ENCODE measurements at places on chromosomes 13 and 19.
A peak's percentile ranks its signal among the peaks of the same experiment; 100 is the strongest.

DNA sequence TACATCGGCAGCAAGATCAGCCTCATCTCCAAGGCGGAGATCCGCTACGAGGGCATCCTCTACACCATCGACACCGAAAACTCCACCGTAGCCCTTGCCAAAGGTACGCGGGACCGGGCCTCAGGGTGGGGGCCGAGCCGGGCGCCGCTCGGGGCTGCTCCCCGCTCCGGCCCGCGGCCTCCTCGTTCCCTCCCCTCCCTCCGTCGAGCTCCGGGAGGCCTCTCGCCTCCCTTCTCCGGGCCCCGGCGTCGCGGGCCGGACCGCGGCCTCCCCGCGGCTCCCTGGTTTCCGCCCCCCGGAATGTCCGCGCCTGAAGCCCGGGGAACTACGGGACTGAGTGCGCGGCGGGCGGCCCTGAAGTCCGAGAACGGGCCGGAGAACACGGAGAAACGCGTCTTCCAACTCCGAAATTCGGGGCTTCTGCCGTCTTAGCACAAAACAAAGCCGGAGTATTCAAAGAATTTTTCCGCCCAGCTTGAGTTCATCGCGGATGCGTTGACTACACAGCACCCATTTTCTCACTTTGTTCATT lies 423 bp downstream of the LSM14A start:
- no peak for DNase-seq

GRCh38 chr13:42102961-42103865 lies 54.8 kb downstream of the DGKH start:
- peak; percentile 62 for DNase-seq

GRCh38 chr19:35138305-35138892 lies at the start of gene FXYD1:
TSS of gene FXYD1 (plus strand) at chr19:35138824. CDS start at chr19:35140080, 1,256 bp downstream.
- DNase-seq: no peak

- no peak for DNase-seq
Observed at GRCh38 chr13:107076801-107077200, 508.9 kb upstream of the ARGLU1 start.

- no peak for DNase-seq
Observed at GRCh38 chr13:28346154-28346553, 148.8 kb downstream of the FLT1 start.

DNA sequence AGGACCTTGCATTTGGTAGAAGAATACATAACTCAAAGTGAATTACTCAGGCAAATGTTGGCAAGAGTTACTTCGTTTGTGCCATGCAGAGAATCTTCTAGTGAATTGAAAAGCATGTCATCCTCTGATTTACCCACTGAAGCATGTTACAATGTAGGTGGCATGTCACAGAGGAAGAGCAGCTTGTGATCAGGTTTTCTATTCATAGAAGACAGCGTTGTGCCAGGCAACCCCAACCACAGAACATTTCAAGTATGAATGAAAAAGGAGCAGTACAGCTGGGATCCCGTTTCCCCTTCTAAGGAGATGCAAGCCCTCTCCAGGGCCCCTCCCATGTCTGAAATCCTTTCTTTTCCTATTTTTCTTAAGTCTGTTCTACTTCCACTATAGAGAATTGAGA lies 6.0 kb upstream of the KATNAL1 start:
- DNase-seq: no peak

GRCh38 chr13:113777311-113778260 lies 18.6 kb downstream of the TMEM255B start:
- DNase-seq: peak; percentile 10

DNA sequence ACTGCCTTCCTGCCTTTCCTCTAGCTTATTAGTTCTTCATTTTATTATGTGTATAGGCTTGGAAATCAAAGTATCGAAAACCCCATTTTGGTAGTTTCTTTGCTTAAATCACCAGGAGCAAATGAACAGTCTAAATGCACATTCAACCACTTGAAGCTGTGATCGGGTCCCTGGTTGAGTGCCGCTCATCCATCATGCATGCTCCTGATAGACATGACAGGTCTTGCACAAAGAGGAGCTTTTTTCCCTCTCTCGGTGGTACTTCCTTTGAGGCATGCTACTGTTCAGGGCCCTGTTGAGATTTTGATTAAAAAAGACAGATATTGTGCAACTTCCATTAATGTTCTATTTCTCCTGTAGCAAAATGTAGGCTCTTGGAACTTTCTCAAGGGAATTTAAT lies 185.8 kb downstream of the OLFM4 start:
- no peak for DNase-seq

DNA sequence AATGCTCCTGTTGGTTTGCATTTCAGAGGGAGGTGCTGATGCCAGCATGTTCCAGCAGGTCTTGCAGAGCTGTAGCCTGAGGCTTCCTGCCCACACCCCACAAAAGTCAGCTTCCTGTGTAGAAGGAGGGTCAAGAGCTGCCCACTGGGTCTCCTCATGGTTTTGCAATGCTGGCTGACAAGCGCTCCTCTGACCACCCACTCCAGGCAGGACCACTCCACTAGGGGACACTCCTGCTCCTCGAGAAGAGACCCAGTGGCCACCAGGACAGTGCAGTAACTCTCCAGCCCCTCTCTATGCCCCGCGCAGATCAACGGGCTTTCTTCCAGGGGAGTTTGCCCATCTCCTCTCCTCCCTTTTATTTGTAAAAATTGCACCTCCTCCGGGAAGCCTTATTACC lies 72.9 kb upstream of the UQCRFS1 start:
- DNase-seq: no peak

DNA sequence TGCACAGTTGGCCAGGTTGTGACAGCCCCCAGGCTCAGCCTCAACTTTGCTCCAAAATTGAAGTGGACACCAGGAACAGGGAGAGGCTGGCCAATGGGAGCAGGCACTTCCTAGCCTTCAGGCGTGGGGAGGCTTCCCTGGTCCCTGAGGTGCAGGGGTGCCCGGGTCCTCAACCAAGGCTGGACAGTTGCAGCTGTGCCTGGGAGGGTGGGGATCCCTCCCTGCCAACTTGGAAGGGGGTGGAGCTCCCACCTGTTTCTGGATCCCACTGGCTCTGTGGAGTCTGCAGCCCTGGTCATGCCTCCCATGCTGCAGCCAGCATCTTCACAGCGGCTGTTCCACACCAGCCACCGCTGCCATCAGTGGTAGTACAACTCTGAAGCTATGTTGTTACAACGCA lies 502.8 kb upstream of the SLITRK5 start:
- no peak for DNase-seq

All from trophoblast cell (in vitro differentiated cells and primary cell).